Cardiac septum (tissue), 1 donor: ENCODE measurements at places on chromosomes 16 and 17. TPM values are rescaled to one million over a fixed set of nuclear protein-coding genes. Genes with fewer than 3 reads are reported as not detected.

SOX9 gene
- total RNA-seq = 24.0 TPM

SMG1 gene
- 56.0 TPM for total RNA-seq

RBFOX1 gene
- total RNA-seq = 27.1 TPM

PRKCB gene
- total RNA-seq = 2.3 TPM

PAM16 gene
- 43.3 TPM for total RNA-seq

SPATA22 gene
- not detected for total RNA-seq

DRC3 gene
- 1.9 TPM for total RNA-seq

TSPAN10 gene
- total RNA-seq = 0.30 TPM

MYH13 gene
- not detected for total RNA-seq

VTN gene
- total RNA-seq = 48.2 TPM

SOX15 gene
- total RNA-seq = 1.1 TPM

CARD14 gene
- total RNA-seq = not detected

PRSS33 gene
- not detected for total RNA-seq

NPIPB13 gene
- 3.2 TPM for total RNA-seq

CTRL gene
- not detected for total RNA-seq
